GM04503 (cell line): ENCODE measurements at places on chromosomes 5 and 9.

DNA sequence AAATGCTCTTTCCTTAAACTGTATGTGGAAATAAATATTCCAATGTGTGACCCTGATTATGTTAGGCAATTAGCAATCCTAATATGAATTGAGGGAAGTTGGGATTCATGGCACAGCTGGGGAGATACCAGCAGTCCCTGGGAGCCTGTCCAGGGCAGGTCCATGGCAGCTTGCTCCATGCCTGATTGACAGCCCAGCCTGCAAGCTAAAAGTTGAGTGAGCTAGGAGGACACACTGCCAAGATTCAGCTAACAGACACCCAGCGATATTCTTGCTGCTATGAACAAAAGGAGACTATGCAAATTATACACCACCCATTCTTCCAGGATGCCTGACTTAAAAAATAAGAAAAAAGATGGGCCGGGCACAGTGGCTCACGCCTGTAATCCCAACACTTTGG, 6.2 kb downstream of the TGFBI start:
- no peak for DNase-seq

- no peak for DNase-seq
These were observed at the start of gene HBEGF for GRCh38 chr5:140346348-140347221. Gene HBEGF (minus strand): TSS chr5:140346603. CDS start chr5:140346328, 275 bp downstream.

DNA sequence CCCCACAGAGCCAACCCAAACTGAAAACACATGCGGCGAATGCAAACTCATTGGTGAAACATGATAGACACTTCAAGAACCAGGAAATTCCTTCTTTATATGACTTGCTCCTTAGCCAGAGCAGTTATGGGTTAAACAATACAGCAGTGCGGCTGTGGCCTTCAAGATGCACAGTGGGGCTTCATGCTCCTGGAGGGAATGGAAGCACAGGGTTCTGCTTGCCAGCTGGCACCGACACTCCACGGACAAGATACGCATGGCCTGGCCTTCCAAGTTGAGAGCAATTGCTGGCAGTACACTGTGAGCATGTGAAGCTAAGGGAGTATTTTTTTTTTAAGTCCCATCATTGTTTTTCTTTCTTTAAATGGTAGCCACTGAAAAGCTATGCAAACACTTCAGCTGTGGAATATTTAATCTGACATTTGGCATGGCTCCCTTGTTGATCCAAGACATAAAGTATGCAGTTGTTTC, 451.6 kb upstream of the CD180 start:
- peak; percentile 87 for DNase-seq

GRCh38 chr5:149128023-149128875, 13.0 kb upstream of the ABLIM3 start:
- no peak for DNase-seq

GRCh38 chr9:98530806-98531386, 177.8 kb downstream of the GABBR2 start:
- DNase-seq: no peak

DNA sequence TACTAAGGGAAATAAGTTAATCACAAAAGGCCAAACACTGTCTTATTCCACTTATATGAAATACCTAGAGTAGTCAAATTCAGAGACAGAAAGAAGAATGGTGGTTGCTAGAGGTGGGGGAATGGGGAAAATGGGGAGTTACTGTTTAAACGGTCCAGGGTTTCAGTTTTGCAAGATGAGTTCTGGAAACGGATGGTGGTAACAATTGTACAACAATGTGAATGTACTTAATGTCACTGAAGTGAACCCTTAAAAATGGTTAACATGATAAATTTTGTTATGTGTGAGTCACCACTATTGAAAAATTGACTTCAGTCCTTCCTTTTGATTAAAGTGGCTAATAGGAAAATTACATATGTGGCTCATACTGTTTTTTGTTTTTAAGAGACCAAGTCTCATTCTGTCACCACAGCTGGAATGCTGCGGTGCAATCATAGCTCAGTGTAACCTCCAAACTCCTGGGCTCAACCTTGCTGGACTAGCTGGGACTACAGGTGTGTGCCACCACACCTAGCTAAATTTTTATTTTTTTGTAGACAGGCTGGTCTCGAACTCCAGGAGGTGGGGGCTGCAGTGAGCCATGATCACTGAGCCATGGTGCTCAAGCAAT, 8.7 kb downstream of the UBQLN1 start:
- no peak for DNase-seq

- no peak for DNase-seq
These were observed 17.2 kb downstream of the AGXT2 start for GRCh38 chr5:35030426-35031100.

GRCh38 chr5:175394601-175395000, 49.4 kb downstream of the DRD1 start:
- DNase-seq: no peak

- no peak for DNase-seq
These were observed 56.4 kb upstream of the MYO10 start for GRCh38 chr5:16992444-16992843.

- DNase-seq: no peak
These were observed 36.5 kb upstream of the GLDC start for GRCh38 chr9:6681957-6682501.

- DNase-seq: no peak
These were observed 118.7 kb upstream of the FST start for GRCh38 chr5:53361708-53362107.

DNA sequence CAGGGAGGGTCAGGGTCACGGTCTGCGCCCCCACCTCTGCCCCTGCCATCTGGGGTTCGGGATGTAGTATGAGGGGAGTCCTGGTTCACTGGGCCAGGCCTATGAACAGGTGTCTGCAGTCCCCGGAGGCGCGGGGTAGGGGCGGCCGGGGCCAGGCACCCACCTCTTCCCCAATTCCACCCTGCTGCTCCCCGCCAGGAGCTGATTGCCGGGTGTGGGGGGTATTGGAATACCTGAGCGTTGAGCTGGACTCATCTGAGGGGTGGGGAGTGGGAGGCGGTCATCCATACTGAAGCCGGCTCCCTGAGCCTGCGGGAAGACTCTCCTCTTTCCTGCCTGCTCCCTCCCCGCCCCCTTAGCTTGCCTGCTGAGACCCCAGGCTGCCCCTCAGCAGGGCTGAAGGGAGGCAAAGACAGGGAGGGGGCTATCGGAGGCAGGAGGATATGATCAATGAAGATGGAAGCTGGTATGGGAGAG, 679 bp downstream of the SLC6A7 start:
- DNase-seq: no peak

- DNase-seq: no peak
These were observed 523.1 kb downstream of the EFNA5 start for GRCh38 chr5:107147589-107147988.

DNA sequence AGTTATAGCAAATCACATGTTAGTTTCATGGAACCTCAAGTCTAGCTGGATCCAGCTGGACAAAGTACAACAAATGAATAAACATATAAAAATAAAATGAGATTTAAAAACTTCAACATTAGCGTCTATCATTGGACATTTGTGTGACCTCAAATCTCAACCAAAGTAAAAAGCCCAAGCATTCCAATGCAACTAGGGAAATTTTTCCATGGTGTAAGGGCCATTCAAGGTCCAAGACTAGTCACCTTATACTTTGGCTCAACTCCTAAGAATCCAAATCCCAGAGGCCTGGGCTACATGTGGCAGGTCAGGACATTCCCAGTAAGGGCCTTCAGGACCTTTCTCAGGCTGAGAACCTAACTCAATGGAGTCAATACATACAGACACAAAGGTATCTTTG, 137.4 kb upstream of the DMAC1 start:
- DNase-seq: no peak

DNA sequence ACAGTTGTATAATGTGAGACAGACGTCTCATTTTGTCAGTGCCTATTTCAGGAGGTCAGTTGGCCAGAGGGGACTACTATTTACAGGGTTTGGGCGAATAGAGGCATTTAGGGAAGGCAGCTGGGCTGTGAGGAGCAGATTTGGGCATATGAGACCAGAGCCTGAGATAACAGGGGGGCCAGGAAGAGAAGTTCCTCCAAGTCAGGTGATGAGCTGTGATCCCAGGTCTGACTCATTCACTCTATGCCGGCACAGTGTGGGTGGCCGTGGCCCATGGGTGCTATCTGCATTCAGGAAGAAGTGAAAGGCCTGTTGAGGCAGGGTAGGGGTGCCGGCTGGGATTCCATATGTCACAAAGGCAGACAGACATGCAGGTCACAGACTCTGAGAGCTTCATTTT, 142.8 kb downstream of the PDZD2 start:
- no peak for DNase-seq

GRCh38 chr5:181107699-181108098, 23.3 kb downstream of the OR2V1 start:
- DNase-seq: no peak

DNA sequence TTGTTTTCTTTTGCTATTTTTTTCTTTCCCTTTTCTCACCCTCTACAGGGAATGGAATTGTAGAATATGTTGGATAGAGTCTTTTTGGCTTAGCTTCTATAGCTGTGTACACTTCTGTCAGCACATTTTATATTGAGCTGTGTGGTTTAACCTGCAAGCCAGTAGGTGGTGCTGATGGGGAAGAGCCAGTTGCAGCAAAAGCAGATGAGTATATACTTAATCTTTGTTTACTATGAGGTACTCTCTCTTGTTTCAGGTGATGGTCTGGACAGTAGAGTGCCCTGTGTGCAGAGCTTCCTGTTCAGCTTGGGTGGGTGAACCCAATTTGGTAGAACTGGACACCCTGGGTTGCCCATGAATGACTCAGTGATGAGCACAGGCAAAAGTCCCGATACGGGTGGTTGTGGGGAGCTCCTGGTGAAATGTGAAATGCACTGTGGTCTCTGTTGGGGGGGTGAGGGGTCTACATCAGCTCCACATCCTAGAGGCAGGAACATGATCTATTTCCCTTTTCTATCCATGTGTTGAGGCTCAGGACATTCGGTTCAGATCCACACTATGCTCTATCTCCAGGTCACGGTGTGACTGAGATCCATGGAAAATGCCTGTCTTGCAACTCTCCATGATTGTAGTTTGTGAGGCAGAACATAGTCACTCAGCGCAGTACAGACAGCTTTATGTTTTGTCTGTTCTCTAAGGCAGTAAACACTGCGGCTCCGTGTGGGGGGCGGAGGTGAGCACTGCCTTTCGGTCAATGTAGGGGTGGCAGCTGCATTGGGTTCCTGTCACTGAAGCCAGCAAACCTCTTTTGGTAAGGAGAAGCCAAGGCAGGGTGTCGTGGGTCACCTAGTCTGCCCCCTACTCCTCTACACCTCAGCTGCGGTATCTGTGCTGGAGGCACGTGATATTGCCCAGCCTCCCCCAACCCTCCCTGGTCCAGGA, 353.2 kb downstream of the PRR16 start:
- DNase-seq: no peak

GRCh38 chr5:68628082-68628814, 412.7 kb downstream of the PIK3R1 start:
- no peak for DNase-seq

GRCh38 chr5:103013933-103014552, 105.9 kb downstream of the GIN1 start:
- DNase-seq: no peak

GRCh38 chr9:130794923-130795495, 40.0 kb upstream of the ABL1 start:
- DNase-seq: no peak

DNA sequence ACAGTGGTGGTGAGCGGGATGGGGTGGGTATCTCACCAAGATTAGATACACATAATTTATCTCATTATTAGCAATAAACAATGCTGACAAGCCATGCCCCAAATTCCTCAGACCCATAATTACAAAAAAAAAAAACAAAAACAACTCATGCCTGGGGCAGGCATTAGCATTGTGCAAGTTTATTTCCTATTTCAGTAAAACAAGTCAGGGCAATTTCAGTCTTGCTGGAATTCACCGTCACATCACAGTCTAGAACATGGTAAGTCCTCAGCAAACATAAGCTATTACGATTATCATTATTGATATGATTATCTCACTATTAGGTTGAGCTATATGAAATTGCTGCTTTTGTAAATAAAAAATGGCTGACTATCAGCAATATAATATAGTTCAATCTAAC, 57.5 kb upstream of the GNAQ start:
- no peak for DNase-seq

DNA sequence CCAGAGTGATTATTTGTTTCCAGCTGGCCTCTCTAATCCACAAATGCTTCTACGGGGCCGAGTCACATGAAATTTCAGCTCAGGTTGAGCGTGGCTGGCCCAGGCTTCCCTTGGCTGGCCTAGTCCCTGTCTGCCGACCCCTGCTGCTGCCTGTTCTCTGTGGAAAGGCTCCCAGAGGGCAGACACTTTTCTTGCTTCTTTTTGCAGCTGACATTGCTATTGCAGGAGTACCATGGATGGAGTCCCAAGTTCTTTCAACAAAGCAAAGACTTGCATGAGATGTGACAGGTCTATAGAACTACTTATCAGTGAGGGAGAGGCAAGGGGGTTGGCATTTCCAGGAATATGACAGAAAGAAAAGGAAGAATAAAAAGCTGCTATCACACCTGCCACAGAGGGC, 287.4 kb upstream of the ARRDC3 start:
- DNase-seq: no peak

DNA sequence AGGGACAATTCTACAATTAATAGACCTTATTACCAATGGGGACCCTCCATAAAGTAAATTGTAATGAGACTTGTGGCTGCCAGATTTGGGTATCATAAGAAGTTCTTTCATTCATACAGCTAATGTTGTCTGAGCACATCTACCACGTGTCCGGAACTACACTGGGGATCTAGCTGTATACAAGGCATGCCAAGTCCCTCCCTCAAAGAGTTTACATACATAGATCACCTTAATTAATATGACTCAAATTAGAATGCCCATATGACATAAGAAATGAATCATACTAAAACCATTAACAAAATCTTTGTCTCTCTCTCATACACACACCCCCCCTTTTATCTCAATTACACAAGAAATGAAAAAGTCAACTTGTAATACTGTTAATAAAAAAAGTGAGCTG, 18.0 kb upstream of the NR4A3 start:
- no peak for DNase-seq

GRCh38 chr9:6893350-6894131, 135.8 kb downstream of the KDM4C start:
- no peak for DNase-seq

GRCh38 chr5:163478126-163478981, 17.9 kb downstream of the HMMR start:
- no peak for DNase-seq

- no peak for DNase-seq
These were observed at the start of gene ADAMTS2 for GRCh38 chr5:179345433-179346321. Gene ADAMTS2 (minus strand): TSS chr5:179345461. CDS start chr5:179345328, 133 bp downstream.

DNA sequence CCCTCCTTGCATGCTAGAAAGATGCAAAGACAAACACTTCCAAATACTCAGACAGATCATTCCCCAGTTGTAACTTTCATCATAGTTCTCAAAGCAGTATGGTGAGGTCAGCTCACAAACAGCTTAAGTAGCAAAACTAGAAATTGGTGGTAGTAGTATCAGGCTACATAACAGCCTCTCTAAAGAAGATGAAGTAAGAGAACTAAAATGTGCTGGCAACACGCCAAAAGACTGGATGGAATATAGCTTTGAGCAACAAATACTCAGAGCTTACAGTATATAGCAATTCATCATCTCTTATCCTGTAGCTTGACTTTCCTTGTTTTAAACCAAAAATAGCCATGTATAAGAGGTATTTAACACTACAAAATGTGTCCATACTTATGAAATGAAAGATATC, 7.5 kb downstream of the PFDN1 start:
- DNase-seq: peak; percentile 66

GRCh38 chr5:121949885-121950284, 11.9 kb upstream of the SRFBP1 start:
- no peak for DNase-seq
